Transverse colon (tissue), 4 donors: ENCODE measurements at places on chromosomes 4 and X. TPM values are rescaled to one million over a fixed set of nuclear protein-coding genes. Genes with fewer than 3 reads are reported as not detected.

DNA sequence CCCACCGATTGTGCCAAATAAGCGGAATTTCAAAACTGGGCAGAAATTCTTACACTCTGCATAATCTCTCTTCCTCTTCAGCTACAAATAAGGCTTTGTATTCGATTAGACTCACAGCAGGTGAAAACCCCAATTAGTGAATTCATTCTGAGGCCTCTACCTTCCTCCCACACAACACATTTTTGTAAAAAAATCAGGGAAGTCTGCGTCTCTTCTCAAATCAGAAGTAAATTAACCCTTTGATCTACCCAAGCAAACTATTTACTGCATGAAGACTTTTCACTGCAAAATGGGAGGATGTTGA, 200.6 kb upstream of the FTHL17 start:
- no peak overlapping the region for H3K4me3 ChIP-seq
- no peaks in the 10 kb centered on the region for H3K4me1 ChIP-seq
- no peaks in the 10 kb centered on the region for H3K27me3 ChIP-seq
- H3K27ac ChIP-seq: no peak overlapping the region

GRCh38 chr4:110518889-110519490, 43.0 kb downstream of the ENPEP start:
- H3K4me3 ChIP-seq: no peak overlapping the region
- no peak overlapping the region for H3K27ac ChIP-seq

GRCh38 chr4:48005781-48006180, 10.7 kb downstream of the CNGA1 start:
- no peak overlapping the region for H3K4me3 ChIP-seq
- DNase-seq: no peak
- no peaks in the 10 kb centered on the region for H3K27me3 ChIP-seq
- H3K4me1 ChIP-seq: no peaks in the 10 kb centered on the region
- H3K27ac ChIP-seq: no peak overlapping the region

GRCh38 chr4:11072999-11073398, 355.7 kb downstream of the HS3ST1 start:
- H3K36me3 ChIP-seq: no peaks in the 10 kb centered on the region
- no peaks in the 10 kb centered on the region for H3K27me3 ChIP-seq
- DNase-seq: no peak
- no peak overlapping the region for H3K27ac ChIP-seq

- no peak for DNase-seq
- no peak overlapping the region for H3K4me3 ChIP-seq
- no peaks in the 10 kb centered on the region for H3K36me3 ChIP-seq
- H3K27me3 ChIP-seq: no peaks in the 10 kb centered on the region
- H3K27ac ChIP-seq: no peak overlapping the region
- no peaks in the 10 kb centered on the region for H3K4me1 ChIP-seq
These were observed 116.1 kb upstream of the PLAC1 start for GRCh38 chrX:134774190-134775048.

- no peaks in the 10 kb centered on the region for H3K36me3 ChIP-seq
- H3K27me3 ChIP-seq: no peaks in the 10 kb centered on the region
- DNase-seq: no peak
- H3K4me3 ChIP-seq: no peak overlapping the region
- no peaks in the 10 kb centered on the region for H3K4me1 ChIP-seq
These were observed 361.1 kb downstream of the TRAM1L1 start for GRCh38 chr4:116724249-116724648.

DNA sequence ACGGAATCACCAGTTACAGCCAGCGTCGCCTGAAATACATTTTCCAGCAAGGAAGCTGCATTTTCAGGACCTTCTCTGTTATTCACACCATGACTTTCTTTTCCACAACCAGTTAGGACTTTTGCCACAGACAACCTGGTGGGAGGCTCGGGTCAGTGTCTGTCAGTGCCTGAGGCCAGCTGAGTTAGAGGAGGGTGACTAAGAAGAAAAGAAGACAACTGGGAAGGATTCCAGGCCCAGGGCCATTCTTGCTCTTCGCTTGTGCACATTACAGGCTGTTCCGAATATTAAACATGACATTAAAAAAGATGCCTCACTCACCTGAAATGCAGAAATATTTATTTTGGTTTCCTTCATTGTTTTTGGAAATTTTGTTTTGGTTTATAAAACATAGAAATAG, 21.4 kb upstream of the CENPU start:
- H3K27me3 ChIP-seq: no peaks in the 10 kb centered on the region
- DNase-seq: no peak
- H3K27ac ChIP-seq: no peak overlapping the region
- H3K4me1 ChIP-seq: no peaks in the 10 kb centered on the region

DNA sequence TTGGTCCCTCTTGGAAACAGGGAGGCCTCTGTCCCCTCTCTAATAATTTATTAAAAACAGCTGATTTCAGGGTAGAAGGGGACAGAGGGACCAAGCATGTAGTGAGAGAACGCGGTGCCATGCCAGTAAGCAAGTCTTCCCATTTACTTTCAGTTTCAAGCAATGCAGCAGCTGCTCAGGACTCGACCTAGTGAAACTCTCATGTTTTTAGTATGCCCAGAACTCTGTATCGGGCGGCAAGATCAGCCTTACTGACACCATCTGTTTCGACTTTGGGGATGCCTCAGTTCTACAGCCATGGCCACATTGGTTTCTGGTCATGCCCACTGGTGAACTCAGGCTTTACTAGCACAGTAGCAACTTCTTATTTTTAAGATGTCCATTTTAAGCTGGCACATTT, 40.6 kb downstream of the ZNF81 start:
- no peaks in the 10 kb centered on the region for H3K36me3 ChIP-seq
- no peak overlapping the region for H3K27ac ChIP-seq
- H3K27me3 ChIP-seq: no peaks in the 10 kb centered on the region
- no peaks in the 10 kb centered on the region for H3K4me1 ChIP-seq
- DNase-seq: no peak
- H3K4me3 ChIP-seq: no peak overlapping the region

- no peak overlapping the region for H3K4me3 ChIP-seq
- no peaks in the 10 kb centered on the region for H3K4me1 ChIP-seq
- no peaks in the 10 kb centered on the region for H3K27me3 ChIP-seq
- H3K27ac ChIP-seq: no peak overlapping the region
- H3K36me3 ChIP-seq: no peaks in the 10 kb centered on the region
These were observed 80.0 kb upstream of the MSX1 start for GRCh38 chr4:4779486-4779885.

GRCh38 chr4:159395693-159396092, 292.8 kb downstream of the RAPGEF2 start:
- no peaks in the 10 kb centered on the region for H3K4me1 ChIP-seq
- H3K4me3 ChIP-seq: no peak overlapping the region
- H3K27me3 ChIP-seq: no peaks in the 10 kb centered on the region
- no peaks in the 10 kb centered on the region for H3K36me3 ChIP-seq

DNA sequence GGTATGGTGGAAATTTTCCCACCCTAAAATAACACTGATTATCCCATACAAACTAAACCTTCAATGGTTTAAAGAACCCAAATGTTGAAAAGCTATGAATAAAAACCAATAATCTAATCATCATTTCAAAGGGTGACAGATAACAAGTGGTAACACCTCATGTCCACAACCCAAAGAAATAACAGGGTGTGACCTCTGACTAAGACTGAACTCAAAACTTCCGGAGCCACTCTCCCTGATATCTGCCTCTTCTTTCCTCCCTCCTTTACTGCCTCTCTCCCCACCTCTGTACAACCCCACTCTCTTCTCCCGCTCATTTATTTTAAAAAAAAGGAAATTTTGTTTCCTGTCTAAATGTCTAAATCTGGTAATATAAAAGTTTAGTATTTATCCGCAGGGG, 11.5 kb downstream of the FBXW7 start:
- no peak overlapping the region for H3K4me3 ChIP-seq
- H3K36me3 ChIP-seq: no peaks in the 10 kb centered on the region
- H3K4me1 ChIP-seq: no peaks in the 10 kb centered on the region
- H3K27ac ChIP-seq: no peak overlapping the region

GRCh38 chrX:104469771-104470170, 96.2 kb upstream of the IL1RAPL2 start:
- H3K4me1 ChIP-seq: no peaks in the 10 kb centered on the region
- DNase-seq: no peak
- H3K27ac ChIP-seq: no peak overlapping the region
- H3K4me3 ChIP-seq: no peak overlapping the region

GRCh38 chr4:68288393-68288740, 42.9 kb upstream of the TMPRSS11B start:
- no peak overlapping the region for H3K27ac ChIP-seq
- no peaks in the 10 kb centered on the region for H3K27me3 ChIP-seq
- H3K36me3 ChIP-seq: no peaks in the 10 kb centered on the region
- H3K4me3 ChIP-seq: no peak overlapping the region

DNA sequence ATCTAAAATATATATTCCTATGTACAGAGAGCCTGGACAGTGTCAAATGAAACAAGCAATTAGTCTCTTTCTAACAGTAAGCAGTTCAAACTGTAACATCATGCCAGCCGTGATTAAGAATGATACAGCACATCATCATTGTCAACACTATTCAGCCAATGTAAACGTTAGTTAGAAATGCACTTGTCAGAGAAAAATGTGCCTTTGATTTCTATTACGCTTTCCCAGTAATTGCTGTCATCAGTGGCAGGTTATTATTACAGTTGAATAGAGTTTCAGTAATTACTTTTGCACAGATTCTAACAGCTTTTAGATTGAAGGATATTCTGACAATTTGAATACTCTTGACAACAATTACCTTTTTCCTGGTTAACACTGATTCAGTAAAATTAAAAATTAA, 1007.1 kb downstream of the SH3BGRL start:
- H3K36me3 ChIP-seq: no peaks in the 10 kb centered on the region
- no peak overlapping the region for H3K27ac ChIP-seq
- H3K4me1 ChIP-seq: no peaks in the 10 kb centered on the region

Gene FGFR3
- total RNA-seq: 56.2 TPM

Gene CD38
- not detected for total RNA-seq

Gene ZNF518B
- 23.5 TPM for total RNA-seq

Gene CENPVL2
- total RNA-seq: not detected

Gene NHS
- 7.1 TPM for total RNA-seq
